ENCODE measurements at places on chromosomes 6 and 20.

DNA sequence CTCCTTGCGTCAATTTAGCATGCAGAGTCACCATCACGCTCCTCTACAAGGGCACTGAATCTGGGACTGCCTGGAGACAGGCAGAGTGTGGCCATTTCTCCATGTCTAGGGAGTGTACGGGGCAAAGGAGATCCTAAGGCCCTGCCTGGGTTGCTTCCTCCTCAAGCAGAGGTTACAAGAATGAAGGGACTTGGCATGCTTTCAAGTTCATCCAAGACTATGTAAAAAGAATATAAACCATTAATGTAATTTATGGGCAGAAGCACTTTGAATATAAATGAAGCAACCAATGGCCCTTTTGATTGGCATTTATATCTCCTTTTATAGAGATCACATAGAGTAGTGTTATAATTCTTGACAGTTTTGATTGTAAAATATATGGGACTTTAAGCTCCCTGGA is 137.5 kb downstream of the BTBD3 start:
- no peak for DNase-seq

DNA sequence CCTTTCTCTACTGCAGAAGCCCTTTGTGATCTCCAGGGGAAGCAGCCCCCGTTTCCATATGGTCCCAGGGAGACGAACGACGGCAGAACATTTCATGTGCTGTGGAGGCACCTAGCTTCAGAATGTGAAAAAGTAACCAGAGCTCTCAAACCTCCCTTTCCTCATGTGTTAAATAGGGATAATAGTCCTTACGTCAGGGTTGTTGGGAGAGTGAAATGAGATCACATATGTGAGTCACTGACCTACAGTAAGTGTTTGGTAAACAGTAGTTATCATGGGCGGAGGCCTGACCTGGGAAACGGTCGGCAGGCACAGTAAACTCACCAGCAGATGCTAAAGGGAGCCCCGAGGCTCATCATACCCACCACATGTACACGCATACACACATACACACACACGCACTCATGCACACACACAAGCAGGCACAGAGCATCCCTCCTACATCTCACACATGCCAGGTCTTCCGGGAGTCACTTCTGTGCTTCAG is 89.7 kb downstream of the LY86 start:
- no peak for DNase-seq

- DNase-seq, result no peak
These were observed 35.8 kb downstream of the GCNT2 start for GRCh38 chr6:10556992-10557391.

GRCh38 chr6:40721271-40721952 is 134.2 kb upstream of the LRFN2 start:
- no peak for DNase-seq

DNA sequence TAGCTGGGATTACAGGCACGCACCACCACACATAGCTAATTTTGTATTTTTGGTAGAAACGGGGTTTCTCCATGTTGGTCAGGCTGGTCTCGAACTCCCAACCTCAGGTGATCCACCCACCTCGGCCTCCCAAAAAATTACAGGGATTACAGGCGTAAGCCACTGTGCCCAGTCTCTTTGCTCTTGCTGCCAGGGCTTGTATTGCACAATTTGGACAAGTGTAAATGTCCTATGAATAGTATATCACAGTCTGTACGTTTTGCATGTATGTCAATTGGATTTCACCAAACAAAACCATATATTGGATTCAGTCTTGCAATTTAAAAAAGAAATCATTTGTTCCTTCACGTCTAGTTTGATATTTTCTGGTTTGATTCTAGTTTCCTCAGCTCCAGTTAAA is 2.1 kb upstream of the DOK5 start:
- DNase-seq, result no peak

DNA sequence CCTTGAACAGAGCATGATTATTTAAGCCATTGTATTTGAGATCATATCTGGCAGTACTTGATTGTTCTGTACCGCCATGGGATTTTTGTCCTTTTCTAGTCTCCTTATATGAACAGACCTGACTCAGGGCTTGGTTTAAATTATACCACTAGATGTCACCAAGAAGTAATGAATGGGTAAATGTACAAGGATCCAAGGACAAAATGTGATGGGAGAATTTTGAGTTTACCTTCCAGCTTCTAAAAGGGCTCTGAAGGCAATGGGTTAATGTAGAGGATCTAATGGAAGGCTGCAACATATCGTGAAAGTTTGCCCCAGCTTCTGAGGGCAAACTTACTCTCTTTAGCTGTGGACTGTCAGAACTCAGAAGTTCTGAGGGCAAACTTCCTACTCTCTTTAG is 12.0 kb downstream of the RNF8 start:
- DNase-seq, result no peak

DNA sequence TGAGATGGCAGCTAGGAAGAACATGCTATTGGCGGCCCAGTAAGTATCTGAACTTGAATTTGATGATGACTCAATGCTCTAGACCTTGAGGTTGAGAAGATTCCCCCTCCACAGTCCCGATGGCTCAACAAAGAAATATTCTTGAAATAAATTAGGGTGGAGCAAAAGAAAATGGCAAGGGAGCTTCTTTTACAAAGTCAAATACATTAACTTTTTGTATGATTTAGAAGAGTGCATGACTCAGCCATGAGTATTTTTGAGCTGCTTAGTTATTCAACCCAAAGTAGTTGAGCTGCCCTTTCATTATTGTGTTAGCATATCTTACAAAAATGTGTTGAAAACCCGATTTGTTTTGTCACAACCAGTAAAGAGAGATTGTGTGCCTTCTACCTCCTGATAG is 7.6 kb downstream of the TFAP2C start:
- no peak for DNase-seq

GRCh38 chr20:1033751-1034414 is 31.8 kb upstream of the RSPO4 start:
- no peak for DNase-seq

DNA sequence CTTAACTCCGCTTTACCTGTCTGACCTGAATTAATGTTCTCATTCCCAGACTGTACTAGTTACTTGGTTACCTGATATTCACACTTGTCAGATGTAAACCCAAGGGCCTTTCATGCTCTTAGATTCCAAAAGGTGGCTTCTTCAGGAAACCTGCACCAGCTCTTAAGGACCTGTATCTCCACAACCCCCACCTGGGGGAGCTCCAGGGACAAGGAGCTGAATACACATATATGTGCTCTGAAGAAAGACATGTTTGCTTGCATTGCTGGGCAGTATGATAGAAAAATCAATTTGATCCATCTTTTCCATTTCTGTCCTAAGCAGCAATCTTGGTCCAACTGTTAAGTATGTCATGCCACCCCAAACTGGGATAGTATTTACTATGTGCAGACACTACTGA is 64.8 kb upstream of the POU3F2 start:
- no peak for DNase-seq

- no peak for DNase-seq
These were observed 28.0 kb downstream of the ARFGEF2 start for GRCh38 chr20:48949304-48950170.

DNA sequence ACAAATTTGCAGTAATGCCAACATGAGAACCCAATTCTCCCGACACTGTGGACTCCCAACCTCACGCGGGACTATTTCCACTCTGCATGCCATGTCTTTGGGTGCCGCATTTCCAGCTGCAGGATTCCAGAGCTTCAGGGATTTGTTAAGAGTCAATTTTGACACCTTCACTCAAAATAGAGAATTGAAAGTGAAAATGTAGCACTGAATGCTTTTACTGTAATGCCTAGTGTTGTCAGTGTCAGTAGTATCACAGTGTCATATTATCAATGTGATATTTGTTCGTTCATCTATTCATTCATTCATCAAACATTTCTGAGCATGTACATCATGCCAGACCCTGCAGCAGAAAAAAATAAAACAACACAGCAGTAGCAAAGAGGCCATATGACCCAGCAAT is 13.4 kb upstream of the FAM50B start:
- no peak for DNase-seq

- DNase-seq, result no peak
These were observed 14.8 kb upstream of the VNN1 start for GRCh38 chr6:132728616-132729015.

- no peak for DNase-seq
These were observed 77.9 kb downstream of the PCSK2 start for GRCh38 chr20:17304774-17305173.

DNA sequence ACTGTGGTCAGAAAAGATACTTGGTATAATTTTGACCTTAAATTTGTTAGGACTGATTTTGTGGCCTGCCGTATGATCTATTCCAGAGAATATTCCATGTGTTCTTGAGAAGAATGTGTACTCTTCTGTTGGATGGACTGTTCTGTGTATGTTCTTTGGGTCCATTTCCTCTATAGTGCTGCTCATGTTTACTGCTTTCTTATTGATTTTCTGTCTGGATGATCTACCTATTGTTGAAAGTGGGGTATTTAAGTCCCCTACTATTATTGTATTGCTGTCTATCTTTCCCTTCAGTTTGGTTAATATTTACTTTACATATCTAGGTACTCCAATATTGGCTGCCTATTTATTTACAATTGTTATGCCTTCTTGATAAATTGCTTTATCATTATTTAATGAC is 298.4 kb downstream of the BCKDHB start:
- no peak for DNase-seq

- DNase-seq, result no peak
These were observed 74.9 kb downstream of the ZDHHC14 start for GRCh38 chr6:157455731-157456523.

DNA sequence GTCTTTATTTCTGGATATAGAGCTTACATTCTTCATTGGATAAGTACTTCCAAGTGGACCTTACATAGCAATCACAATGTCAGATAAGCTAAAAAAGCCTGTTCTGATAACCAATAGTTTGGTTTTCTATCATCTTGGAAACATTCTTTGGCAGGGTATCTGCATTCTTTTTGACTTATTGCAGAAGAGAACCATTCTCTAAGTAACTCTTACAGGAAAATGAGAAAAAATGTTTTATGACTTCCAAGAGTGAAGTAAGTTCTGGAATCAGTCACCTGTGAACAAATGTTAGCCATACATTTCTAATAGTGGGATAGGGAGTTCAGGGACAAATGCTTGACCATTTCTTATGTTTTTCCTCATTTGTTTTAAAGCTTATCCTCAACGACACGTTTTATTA is 564.0 kb downstream of the CD109 start:
- DNase-seq, result no peak

DNA sequence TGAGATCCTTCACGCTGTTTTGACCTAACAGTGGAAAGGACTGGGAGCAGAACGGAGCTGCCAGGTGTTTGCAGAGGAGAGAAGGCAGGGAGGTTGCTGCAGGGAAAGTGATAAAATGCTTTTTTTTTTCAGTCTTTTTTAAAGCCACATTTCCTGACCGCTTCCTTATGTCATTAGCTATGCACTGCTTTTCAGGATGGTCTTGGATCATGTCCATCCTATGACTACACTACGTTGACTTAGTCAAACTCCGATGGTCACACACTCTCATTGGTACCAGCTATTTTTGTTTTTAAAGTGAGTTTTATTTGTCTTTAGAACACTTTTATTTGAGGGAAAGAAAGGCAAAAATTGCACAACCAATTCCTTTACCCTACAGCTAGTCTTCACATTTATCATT is 89.2 kb upstream of the EXOC2 start:
- DNase-seq, result no peak

GRCh38 chr6:96391776-96392360 is 129.7 kb upstream of the UFL1 start:
- DNase-seq, result no peak

DNA sequence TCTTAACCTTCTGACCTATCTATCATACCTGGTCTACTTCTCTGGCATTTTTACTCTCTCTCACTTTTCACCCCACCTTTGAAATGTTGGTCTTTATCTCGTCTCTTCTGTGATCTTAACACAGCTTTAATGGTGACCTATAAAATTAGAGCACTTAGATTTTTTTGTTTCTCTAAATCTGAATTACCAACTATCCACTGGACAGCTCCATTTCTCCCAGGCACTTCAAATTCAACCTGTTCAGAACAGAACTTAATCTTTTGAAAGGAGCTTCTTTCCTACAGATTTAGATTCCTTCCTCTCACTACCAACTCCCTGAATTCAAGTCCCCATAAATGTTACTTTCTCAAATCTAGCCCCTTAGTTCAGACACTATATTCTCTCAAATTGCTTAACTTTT is 15.0 kb upstream of the MTFR2 start:
- no peak for DNase-seq

- no peak for DNase-seq
These were observed 115.3 kb upstream of the TRAF3IP2 start for GRCh38 chr6:111720931-111721496.

- no peak for DNase-seq
These were observed 176.8 kb downstream of the NFATC2 start for GRCh38 chr20:51365670-51366069.

Measured in activated T-cell treated with anti-CD3 and anti-CD28 coated beads, Interleukin-2, amount 50 U/mL, for 1 hour (primary cell).